ENCODE measurements at places on chromosomes 1 and 21. TPM values are rescaled to one million over a fixed set of nuclear protein-coding genes. Genes with fewer than 3 reads are reported as not detected.
A peak's percentile ranks its signal among the peaks of the same experiment; 100 is the strongest.

GRCh38 chr1:160117709-160118183 lies 2.2 kb downstream of the ATP1A2 start:
- H3K36me3 ChIP-seq, result no peaks in the 10 kb centered on the region
- H3K4me1 ChIP-seq, result peaks cover 58% of the 10 kb centered on the region
- H3K27me3 ChIP-seq, result peaks cover under 1% of the 10 kb centered on the region
- H3K27ac ChIP-seq, result no peak overlapping the region
- DNase-seq, result no peak

GRCh38 chr1:910881-911721 lies 12.6 kb upstream of the SAMD11 start:
- DNase-seq, result peak; percentile 8
- no peak overlapping the region for H3K4me3 ChIP-seq
- peaks cover 2% of the 10 kb centered on the region for H3K4me1 ChIP-seq
- no peaks in the 10 kb centered on the region for H3K36me3 ChIP-seq
- H3K27ac ChIP-seq, result no peak overlapping the region

DNA sequence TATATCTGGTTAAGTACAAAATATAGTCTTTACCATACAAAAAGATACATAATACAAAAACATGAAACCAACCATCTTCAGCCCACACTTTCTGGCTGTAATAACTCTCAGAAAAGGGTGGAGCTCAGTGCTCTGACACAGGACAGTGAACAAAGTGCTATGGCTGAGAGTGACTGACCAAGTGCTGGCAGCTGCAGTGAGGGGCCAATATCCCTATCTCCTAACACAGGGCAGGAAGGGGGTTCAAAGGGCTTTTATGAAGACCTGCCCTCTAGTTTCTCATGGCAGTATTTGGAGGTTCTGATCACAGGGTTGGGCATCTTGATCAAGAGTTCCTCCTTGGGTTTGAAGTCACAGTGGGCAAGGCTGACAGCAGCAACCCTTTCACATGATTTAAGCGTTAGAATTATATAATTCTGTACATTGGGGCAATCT lies 3.9 kb downstream of the TXNIP start:
- H3K36me3 ChIP-seq, result peaks cover 41% of the 10 kb centered on the region
- DNase-seq, result no peak
- H3K27ac ChIP-seq, result peak overlapping the region; percentile 80
- H3K27me3 ChIP-seq, result no peaks in the 10 kb centered on the region

PROX1 gene
- total RNA-seq, result 3.8 TPM

BRDT gene
- 0.13 TPM for total RNA-seq

Data from WTC11 (cell line).